GM23248 (cell line): ENCODE measurements at places on chromosomes 5 and 9. TPM values are rescaled to one million over a fixed set of nuclear protein-coding genes. Genes with fewer than 3 reads are reported as not detected.

Gene KIF24
- 1.1 and 1.6 TPM in 2 replicates for total RNA-seq

Gene LCNL1
- total RNA-seq, result not detected in 2 replicates

DNA sequence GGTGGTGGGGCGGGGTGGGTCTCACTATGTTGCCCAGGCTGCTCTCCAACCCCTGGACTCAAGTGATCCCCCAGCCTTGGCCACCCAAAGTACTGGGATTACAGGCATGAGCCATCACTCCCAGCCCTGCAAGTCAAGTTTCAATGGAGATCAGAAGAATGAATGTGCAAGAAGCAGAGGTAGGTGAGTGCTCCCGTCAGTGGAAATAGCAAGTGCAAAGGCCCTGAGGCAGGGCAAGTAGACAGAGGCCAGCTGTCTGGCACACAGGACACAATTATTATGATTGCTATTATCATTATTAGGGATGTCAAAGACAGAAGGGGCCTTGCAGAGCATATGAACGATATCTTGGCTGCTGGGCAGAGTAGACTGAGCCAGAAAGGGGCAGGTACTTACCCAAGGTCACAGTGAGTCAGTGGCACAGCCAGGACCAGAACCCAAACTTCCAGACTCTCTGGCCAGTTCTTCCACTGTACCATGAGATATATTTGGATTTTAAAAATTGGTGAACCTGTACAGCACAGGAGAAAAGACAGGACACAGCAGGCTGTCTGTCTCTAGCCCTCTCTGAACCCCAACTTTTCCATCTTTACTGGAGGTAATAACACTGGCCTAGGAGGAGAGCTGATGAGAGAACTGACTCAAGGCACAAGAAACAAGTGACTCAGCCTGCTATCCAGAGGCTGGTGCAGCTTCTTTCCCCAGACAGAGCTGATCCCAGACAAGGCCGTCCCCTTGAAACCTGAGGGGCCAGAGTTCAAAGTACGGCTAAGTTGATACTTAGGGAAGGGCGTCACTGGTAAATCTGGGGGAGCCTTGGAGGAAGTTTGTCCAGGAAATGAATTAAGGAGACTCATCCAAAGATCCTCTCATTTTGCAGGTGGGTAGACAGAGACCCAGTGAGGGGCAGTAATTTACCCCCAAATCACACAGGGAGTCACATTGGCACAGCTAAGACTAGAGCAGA, 1.4 kb downstream of the HDHD3 start:
- H3K36me3 ChIP-seq, result no peaks in the 10 kb centered on the region
- H3K27me3 ChIP-seq, result no peaks in the 10 kb centered on the region
- H3K27ac ChIP-seq, result no peak overlapping the region
- no peaks in the 10 kb centered on the region for H3K4me1 ChIP-seq

DNA sequence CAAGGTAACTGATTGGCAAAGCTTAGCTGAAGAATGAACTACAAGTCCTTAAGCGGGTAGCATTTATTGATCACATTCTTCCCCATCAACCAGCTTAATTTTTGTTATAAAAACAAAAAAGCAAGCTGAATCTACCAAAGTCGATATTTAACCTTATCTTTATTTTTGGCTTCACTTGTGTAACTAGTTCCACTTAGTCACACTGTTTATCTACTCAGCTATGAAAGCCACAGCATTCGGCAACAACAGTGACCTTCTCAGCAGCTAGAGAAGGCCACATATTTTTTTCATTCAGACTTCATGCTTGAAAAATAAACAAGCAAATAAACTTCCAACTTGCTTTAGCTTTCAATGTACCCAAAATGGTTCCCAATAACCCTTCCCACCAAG, 69.4 kb downstream of the KLHL3 start:
- H3K36me3 ChIP-seq, result no peaks in the 10 kb centered on the region
- H3K27me3 ChIP-seq, result no peaks in the 10 kb centered on the region
- H3K27ac ChIP-seq, result no peak overlapping the region
- peaks cover 7% of the 10 kb centered on the region; the same call in 1 of the 2 replicates for H3K4me1 ChIP-seq
- DNase-seq, result peak; percentile 45

DNA sequence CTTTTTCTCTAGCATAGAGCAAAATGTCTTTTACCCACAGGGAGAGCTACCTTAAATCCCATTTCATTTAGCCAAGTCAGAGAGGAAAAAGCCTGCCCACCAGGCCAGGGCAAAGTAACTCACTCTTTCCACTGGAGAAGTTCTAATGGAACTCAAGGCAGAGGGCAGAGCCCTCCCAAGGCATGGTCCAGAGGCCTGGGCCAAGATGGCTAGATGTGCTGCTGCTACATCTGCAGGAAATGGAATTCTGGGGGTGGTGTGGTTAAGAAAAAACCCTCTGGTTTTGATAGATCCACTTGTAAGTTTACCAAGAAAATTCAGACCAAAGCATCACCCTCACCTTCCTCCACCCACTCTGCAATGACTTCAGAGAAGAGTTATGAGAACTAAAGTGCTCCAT, 37.3 kb downstream of the CSF2 start:
- DNase-seq, result peak; percentile 62
- no peaks in the 10 kb centered on the region for H3K27me3 ChIP-seq
- no peak overlapping the region for H3K4me3 ChIP-seq
- no peaks in the 10 kb centered on the region for H3K36me3 ChIP-seq
- peaks cover 12% of the 10 kb centered on the region for H3K4me1 ChIP-seq
